ENCODE measurements at places on chromosomes 2 and 18.

GRCh38 chr2:237025090-237025865, 60.4 kb upstream of the COPS8 start:
- no peak for DNase-seq

GRCh38 chr2:10380048-10380926, 67.8 kb downstream of the ODC1 start:
- DNase-seq: no peak

GRCh38 chr2:42786561-42787345, 5.6 kb downstream of the HAAO start:
- DNase-seq: no peak

DNA sequence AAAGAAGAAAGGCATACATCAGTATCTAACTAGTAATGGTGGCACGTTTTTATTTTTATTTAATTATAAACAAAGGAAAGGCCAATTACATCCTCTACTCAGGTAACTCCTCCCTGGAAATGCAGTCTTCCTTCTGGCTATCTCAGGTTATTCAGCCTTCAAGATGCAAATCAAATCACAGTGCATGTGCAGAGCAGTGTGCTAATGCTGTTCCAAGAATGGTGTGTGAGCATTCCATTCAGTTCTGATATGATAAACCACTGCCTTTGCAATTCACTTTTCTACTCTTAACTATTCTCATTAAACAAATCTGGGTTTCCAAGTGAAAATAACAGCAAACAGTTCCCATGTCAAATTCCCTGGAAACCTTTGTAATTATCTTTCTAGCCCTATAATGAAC, 38.4 kb downstream of the SEPTIN10 start:
- no peak for DNase-seq

GRCh38 chr2:200695601-200696000, 109.8 kb downstream of the AOX1 start:
- DNase-seq: no peak

DNA sequence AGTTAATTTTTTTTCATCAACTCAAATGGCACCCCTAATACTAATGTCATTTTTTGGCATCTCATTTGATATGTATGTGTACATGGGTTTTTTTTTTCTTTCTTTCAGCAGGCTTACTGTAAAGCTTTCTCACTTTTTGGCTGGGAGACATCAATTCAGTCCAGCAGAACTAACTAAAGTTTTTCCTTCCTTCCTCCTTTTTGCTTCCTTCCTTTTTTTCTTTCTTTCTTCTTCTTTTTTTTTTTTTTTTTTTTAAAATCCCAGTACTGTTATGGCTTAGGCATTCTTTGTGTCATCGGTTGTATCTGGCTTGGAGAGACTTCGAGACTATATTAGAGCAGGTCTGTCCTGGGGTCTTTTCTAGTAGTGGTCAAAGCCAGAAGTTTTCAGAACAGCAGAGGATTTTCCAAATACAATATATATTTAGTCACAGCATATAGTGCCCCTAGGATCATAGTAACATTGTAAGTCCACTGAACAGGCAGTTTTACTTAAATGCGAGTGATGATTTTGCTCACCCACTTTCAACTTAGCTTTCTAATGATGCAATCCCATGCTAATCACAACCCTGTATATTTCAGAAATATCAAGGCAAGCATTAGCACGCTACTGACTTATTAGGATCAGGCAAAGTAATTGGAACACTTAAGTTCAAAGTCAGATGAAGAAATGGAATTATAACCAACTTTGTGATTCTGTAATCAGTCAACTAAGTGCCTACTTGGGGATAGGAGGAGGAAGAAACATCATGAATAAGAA, 4.0 kb downstream of the KLHL29 start:
- no peak for DNase-seq

- DNase-seq: no peak
These were observed 131.3 kb upstream of the MGAT5 start for GRCh38 chr2:134122610-134123009.

- no peak for DNase-seq
These were observed 195.0 kb downstream of the EPHA4 start for GRCh38 chr2:221377066-221377465.

DNA sequence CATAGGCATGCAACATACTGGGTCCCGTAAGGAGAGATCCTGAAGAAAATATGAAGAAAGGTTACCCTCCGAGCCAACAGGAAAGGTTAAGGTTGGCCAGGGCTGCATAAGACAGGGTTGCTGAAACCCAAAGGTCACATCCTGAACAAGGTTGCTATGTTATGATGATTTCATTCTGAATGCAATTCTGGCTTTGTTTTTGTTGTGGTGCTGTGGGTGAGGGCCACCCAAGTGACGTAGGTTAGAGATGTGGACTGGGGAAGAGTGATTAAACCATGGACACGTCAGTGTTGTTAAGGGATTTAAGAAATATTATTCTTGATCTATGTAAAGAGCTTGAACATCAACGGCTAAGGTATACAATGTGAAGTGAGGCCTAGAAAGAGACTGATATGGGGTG, 60.0 kb downstream of the ZEB2 start:
- DNase-seq: no peak

DNA sequence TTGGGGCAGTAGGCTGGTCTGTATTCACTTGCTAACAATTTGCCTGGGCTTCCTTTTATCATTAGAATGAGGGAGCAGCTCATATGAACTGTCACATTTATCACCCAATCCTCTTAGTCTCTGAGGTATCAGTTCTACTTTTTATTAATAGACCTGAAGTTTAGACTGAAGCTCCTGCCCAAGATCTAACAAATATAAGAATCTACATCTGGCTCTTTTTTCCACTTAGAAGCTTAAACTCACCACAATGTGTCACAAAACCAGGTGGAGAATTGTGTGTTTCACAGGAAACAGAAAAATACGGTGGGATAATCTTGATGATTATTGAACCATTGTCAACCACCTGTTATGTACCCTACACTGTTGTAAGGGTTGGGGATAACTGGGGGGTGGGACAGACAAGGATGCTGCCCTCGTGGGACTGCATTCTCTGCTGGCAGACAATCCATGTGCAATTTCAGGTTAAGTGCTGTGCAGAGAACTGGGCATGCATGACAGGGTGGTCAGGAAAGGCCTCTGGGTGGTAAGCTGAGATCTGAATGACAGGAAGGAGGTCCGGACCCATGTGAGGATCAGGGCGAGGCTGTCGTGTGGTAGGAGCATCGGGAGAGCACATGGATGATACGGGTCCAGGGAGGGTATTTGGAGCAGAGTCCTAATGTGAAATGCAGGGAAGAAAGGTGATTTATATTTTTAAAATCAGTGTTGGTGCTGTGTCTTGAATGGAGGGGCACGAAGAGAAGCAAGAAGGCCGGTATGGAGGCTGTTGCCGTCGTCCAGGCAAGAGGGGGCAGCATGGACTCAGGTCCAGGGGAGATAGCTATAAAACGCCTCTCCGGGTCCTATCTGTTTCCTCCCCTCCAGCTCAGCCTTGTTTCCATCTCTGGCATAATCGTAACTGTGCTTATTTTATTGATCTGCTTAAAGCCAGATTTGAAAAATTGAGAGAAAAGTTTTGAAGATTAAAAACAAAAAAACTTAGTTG, 17.6 kb downstream of the MYL12B start:
- no peak for DNase-seq

GRCh38 chr2:227103583-227103982, 60.4 kb downstream of the COL4A4 start:
- DNase-seq: no peak

GRCh38 chr2:112187805-112188596, 49.8 kb downstream of the FBLN7 start:
- DNase-seq: peak; percentile 86

- DNase-seq: no peak
These were observed 88.4 kb downstream of the DSEL start for GRCh38 chr18:67428158-67428557.

DNA sequence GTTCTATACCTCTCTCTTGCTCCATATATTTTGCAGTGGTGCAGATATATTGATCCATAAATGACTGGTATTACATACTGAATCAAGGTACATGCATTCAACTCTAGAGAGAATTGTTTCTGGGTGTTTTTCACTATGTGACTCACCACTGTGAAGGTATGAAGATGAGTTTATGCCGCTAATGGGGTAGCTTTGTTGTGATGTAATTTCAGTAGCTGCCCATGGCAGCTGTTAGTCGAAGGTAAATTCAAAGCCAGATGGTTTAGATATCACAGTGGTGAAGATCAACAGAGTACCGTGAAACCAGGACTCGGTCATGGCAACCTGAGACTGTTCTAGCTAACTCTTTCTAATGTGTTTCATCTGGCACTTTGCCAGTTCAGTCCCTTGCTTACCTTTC, 50.4 kb downstream of the PKP4 start:
- DNase-seq: no peak

DNA sequence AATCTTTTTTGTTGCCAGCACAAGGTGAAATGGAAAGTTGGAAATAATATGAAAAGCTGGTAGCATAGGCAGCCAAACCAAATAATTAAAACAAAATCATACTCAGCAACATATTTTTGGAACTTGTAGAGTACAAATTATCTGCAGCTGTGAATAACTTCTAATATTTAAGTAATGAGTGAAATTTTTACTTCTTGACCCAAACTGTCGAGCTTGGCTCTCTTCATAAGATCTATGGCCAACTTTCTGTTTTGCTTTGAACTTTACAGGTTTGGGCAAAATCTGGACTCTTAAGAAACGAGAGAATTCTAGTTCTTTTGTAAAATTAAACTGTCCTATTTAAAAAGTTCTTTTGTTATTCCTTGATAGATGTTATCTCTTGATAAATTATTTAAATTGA, 25.6 kb upstream of the CCDC102B start:
- no peak for DNase-seq

DNA sequence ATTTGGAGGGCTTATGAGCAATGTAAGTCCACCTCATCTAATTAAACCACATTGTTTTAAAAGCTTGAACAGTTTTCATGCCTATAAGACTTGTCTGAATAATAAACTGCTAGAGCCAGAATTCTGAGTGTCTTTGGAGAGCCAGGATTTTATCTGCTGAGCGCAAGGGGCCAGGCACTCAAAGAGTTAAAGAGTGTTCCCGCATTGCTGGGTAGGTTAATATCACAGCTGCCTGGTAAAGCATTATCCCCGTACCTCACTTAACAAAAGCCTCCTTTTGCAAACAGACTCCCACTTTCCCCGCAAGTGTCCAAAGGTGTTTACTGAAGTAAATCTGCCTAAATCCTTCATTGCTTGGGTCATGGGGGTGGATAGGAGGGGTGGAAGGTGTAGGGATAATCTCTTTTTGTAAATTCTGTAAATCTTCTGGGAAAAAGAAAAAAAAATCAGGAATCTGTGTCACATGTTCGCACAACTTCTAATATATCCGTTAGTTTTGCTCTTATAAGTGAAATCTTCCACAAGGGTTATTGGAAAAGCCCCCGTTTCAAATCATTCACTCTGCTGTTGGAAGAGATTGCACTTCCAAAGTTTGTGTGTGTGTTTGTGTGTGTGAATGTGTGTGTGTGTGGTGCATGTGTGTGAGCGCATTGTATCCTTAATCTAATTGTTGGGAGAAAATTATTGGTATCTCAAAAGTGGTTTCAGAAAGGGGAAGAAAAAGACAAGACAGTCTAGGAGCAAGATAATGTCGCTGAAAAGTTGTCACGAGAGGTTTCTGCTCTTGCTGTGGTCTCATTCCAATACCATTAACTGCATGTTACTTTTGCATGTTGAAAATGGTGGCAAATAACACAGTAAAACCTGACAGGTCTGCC, 10.7 kb downstream of the ZEB2 start:
- DNase-seq: no peak

- no peak for DNase-seq
These were observed 253.2 kb upstream of the RAB6C start for GRCh38 chr2:129726216-129726615.

GRCh38 chr2:168244318-168244717, 3.1 kb downstream of the STK39 start:
- DNase-seq: peak; percentile 38

DNA sequence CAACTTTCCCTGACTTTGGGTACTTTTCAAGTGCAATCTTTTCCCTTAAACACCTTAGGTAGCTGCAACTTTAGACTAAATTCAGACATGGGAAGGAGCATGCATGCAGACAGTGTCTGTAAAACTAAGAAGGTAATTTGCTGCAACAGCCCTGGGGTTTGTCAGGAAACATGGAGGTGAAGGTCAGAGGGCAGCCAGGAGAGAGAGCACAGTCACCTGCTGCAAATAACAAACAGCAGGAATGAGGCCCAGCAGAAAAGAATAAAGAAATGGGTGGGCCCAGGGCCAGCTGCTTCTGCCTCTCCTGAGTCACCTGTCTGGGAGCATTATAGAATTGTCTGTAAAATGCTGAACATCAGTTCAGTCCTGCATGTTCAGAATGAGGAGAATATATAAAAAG, 35.2 kb downstream of the MTHFD2 start:
- DNase-seq: no peak

DNA sequence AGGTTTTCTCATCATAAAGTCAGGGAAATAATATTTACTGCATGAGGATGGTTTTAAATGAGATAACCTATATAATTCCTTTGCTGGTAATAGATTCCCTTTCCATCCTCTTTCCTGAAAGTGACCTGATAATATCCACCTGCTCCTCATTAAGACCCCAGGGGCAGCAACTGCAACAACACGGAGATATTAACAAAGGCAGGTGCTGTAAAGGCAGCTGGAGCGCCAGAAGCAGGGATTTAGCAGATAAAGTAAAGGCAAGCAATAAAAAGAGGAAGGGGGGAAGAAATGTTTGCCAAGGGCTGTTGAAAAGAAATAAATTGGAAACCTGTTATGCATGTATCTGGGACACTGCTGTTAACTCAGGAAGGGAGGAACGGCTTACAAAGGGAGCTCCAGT, 472.6 kb upstream of the KLHL29 start:
- no peak for DNase-seq

DNA sequence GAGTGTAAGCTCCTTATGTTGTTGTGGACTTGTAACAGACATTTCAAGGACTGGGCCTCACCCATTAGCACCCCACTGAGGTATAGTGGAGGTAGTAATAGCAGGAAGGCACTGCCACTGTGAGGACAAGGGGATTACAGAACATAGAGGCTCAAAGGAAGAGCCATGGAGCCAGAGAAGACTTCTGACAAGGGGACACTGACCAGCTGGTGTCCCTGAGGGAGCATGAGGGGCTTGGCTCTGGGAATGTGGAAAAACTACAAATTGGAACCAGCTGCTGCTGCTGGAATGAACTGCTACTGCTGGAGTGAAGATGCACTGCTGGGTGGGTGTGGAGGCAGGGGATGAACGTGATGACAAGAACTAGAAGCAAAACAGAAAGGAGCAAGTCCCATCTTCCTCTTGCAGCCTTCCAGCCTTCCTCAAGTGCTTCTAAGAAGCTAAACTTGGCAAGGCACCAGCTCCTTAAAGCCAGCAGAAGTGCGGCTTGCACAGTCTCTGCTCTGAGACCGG, 167.3 kb upstream of the NOSTRIN start:
- no peak for DNase-seq

Data from CD4-positive, alpha-beta T cell treated with Interleukin-6 at 100 ng/mL for 8 hours (primary cell).